ENCODE measurements at places on chromosomes 1 and 21.
A peak's percentile ranks its signal among the peaks of the same experiment; 100 is the strongest.

DNA sequence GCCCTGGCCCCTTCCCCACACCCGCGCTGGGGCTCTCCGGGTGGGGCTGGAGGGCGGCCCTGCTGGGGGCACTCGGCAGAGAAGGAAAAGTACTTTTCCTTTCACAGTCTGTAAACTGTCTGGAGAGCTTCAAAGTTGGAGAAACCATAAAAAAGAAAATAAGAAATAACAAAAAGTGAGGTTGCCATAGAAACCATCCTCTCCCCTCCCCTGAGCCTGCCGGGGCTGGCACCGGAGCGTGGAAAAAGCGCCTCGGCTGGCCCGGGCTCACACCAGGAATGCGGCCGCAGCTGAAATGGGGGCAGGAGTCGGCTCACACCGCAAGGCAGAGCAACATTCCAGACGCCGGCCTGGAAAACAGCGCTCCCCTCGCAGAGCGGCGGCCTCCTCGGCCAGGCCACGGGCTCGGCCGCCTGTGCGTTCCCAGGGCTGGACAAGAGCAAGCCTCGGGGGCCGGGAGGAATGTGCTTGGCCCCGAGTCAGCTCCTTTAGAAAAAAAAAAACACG lies 69.2 kb downstream of the MORN1 start:
- no peak for DNase-seq

DNA sequence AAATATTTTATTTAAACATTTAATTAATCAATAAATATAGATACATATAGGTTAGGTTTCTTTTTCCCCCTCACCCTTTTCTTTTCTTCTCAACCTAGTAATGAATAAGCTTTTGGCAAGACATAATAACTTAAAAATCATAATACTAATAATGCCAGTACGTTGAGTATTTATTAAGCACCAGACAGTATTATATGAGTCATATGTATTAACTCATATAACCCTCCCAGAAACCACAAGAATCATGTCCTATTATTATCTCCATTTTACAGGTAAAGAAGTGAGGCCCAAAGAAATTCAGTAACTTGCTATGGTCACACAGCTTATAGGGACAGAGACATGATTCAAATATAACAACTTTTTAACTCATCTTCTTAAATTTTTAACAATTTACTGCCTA lies 834.5 kb upstream of the ADGRL2 start:
- no peak for DNase-seq

- DNase-seq = no peak
These were observed 33.0 kb upstream of the ADARB1 start for GRCh38 chr21:45041351-45041805.

DNA sequence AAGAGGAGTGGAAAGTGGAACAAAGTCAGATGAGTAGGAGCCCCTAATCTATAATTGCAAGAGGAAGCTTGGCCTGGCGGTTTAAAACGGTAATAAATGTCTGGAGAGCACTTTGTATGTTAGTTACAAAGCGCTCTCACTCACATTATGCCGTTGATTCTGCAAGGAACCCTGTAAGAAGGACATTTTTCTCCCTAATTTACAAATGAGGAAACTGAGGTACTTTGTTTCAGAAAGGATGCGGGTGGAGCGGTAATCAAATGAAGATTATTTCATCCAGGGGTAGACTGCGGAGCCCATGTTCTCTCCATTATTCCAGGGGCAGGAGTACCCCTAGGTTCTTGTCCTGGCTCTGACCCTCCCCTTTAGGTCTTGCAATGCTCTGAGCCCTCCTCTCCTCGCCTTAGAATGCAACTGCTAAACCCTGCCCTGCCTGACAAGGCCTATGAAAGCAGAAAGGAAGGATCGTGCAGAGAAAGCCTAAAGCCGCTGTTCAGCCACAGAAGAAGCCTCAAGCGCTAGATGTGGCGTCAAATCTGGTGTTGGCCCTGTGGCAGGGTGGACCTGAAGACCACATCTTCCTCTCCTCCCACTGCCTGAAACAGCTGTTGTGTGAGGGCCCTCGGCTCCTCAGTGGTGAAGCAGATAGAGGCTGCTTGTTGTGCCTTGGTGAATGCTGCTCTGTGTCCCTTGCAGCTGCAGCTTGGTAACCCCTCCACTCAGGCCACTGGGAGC lies 588 bp upstream of the PACC1 start:
- DNase-seq = peak; percentile 6

- no peak for DNase-seq
These were observed 147.8 kb downstream of the TNFSF18 start for GRCh38 chr1:172902861-172903381.

DNA sequence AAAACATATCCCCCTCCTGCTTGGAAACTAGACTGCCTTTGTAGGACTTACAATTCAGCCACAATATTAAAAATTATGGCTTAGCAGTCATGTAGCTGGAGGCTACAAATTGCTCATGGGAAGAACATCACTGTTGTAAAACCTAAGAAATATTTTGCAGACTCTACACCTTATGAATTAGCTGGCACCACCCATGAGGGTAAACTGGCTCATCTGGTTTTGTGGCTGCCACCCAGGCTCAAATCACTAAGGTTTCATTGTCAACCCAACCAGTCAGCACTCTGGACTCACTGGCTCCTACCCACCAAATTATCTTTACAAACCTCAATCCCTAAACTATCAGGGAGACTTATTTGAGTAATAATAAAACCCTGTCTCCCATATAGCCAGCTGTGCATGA lies 100.7 kb upstream of the OLFM3 start:
- DNase-seq = no peak

GRCh38 chr1:108511764-108512163 lies 48.1 kb upstream of the EEIG2 start:
- no peak for DNase-seq

- DNase-seq = no peak
These were observed 57.2 kb upstream of the ARHGEF16 start for GRCh38 chr1:3397311-3397710.

DNA sequence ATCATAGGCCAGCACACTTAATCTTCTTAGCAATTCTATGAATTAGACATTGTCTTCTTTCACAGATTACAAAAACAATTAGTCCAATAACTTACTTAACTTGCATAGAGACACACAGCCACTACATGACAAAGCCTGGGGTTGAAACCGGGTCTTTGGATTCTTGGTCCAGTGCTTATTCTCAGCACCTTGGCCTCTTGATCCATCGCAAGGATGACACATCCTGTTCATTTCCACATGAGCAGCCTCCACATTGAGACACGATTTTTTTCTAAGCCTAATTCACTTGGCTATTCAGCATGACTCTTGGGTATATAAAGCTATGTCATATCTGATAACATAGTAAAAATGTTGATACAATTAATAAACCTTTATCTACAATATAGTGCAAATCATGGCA lies 221.0 kb upstream of the FOXD3 start:
- DNase-seq = no peak

- DNase-seq = no peak
These were observed 220.0 kb downstream of the PAPPA2 start for GRCh38 chr1:176682830-176683535.

GRCh38 chr1:43396059-43396458 lies 6.4 kb downstream of the SZT2 start:
- DNase-seq = no peak

- DNase-seq = no peak
These were observed 348.6 kb downstream of the USP25 start for GRCh38 chr21:16078382-16078781.

GRCh38 chr21:15293240-15293639 lies 228.4 kb upstream of the NRIP1 start:
- DNase-seq = no peak

DNA sequence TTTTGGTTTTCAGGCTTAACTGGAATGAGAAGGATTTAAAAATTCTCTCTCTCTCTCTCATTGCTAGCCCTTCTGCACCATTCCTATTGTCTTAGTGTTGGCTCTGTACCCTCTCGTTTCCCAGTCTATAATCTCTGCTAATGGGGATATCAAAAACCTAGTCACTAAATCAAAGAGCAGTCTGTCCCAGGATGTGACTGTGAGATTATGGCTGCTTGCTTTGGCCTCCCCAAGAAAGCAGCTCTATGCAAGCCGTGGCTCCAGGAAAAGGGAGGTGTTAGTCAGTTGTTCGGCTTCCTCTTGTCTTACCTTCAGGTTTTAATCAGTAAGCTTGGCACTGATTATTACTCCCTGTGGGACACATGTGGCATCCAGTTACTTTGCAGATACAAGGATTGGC lies 468.8 kb downstream of the USP25 start:
- DNase-seq = no peak

- DNase-seq = no peak
These were observed 2.7 kb downstream of the ITGA10 start for GRCh38 chr1:145906954-145907753.

DNA sequence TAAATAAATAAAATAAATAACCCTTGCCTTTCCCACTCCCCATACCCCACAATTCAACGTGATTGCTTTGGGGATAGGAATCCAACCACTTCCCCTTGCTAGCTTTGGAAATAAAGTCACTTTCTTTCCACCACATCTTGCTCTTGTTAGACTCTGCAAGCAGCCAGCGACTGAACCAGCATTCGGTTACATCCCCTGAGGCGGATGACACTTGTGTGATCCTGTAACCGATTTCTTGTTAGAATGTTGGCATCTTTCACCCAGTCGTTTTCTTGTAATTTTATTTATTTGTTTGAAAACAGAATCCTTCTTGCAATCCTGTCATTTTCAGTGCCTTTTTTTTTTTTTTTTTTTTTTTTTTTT lies 1.6 kb upstream of the IFNGR2 start:
- no peak for DNase-seq

- DNase-seq = no peak
These were observed 18.4 kb upstream of the IFNAR2 start for GRCh38 chr21:33211305-33211704.

DNA sequence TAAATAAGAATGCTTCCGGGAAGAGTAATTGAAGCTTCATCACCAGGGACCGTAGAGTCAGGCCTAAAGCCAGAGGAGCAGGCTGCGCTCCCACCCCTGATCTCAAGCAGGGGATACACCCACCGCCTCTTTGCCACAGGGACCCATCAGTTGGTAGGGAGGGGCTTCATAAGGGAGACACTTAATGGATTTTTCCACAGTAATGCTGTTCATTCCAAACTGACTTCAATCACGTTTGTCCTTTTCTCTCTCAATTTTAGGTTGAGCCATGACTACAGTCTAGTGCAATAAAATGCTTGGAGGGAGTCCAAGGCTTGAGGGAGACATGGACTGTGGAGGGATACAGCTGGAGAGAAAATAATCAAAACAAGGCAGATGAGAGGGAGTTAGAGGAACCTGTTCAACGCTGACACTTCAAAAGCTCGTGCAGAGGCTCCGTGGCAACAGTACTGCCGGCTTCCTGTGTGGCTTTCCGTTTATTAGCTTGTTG lies 111.5 kb downstream of the SEC16B start:
- DNase-seq = no peak

GRCh38 chr1:70503358-70503757 lies 92.3 kb downstream of the CTH start:
- DNase-seq = no peak

GRCh38 chr1:174942547-174943255 lies 57.0 kb upstream of the CACYBP start:
- DNase-seq = no peak

GRCh38 chr1:96840396-96840795 lies 118.8 kb downstream of the PTBP2 start:
- no peak for DNase-seq

DNA sequence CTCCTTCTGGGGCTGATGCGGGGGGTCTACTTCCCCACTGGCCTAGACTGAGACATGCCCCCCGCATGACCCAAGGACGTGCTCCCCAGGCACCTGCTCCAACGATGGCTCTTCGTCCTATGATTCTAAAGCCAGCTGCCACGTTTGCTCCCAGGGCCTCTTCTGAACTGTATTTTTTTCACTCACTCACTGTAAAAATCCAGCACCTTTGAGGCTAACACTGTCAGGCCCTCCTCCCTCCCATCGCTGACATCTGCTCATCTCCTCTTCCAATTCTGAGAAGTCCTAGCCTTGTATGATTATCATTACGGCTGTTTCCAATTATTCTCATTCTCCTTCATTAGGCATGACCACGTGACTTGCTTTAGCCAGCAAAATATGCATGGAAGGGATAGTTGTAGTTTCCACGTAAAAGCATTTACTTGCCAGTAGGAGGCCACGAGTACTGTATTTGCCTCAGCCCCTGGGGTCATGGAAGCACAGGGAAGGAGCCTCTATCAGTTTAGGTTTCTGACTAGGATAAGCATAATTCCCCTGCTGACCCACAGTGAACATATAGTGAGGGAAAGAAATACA lies 19.1 kb upstream of the EDN2 start:
- DNase-seq = no peak

DNA sequence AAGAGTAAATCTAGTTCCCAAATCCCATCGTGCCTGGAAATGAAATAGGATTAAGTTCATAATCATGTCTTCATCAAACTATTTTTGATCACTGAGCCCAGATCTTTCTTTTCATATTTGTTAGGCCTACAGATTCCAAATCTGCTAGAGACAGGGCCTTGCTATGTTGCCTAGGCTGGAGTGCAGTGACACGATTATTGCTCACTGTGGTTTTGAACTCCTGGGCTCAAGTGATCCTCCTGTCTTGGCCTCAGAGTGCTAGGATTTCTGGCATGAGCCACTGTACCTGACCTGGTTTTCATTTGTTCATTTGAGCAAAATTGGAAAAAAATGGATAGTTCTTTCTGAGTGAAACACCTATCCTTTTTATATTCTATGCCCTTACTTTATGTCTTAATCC lies 28.0 kb upstream of the DIPK1A start:
- DNase-seq = no peak

GRCh38 chr1:91803123-91803522 lies 82.8 kb downstream of the TGFBR3 start:
- DNase-seq = no peak

DNA sequence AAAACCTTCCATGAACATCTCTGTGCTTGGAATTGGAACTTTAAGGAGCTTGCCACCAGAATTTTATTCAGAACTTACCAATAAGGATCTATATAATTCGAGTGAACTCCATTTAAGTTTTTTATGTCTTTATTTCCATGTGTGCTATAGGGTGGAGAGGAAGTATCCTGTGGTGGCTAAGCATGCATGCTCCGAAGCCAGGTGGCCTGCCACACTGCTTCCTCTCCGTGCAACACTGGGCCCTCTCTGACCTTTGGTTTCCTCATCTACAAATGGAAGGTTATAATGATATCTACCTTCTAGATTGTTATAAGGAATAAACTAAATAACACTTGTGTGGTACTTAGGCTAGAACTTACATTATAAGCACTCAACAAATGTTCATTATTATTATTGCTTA lies 382.1 kb downstream of the PTPRC start:
- DNase-seq = no peak

GRCh38 chr1:43847290-43847689 lies 86.3 kb upstream of the ARTN start:
- no peak for DNase-seq

- DNase-seq = no peak
These were observed 108.1 kb upstream of the MAGI3 start for GRCh38 chr1:113282008-113282892.

DNA sequence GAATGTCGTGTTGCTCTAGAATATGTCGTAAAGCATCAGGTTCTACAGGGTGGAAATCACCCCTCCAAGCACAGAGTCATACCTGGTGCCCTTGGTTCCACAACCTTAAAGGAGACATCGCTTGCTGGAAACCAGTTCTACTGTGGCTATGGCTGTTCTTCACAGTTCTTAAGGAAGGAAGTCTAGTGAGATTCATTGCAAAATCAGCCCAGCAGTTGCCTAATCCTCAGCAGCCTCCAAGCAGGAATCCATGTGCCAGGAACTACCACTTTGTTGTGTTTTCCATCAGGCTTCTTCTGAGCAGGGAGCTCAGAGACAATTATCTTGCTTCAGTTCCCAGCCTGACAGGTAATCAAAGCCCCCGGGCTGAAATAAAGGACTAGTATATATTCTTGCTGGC lies 45.0 kb upstream of the SLC35F3 start:
- no peak for DNase-seq

Data from CD4-positive, alpha-beta T cell treated with Interferon alpha-2 for 1 hour (primary cell).